EH (cell line): ENCODE measurements at places on chromosomes 1 and 21.
A peak's percentile ranks its signal among the peaks of the same experiment; 100 is the strongest.

DNA sequence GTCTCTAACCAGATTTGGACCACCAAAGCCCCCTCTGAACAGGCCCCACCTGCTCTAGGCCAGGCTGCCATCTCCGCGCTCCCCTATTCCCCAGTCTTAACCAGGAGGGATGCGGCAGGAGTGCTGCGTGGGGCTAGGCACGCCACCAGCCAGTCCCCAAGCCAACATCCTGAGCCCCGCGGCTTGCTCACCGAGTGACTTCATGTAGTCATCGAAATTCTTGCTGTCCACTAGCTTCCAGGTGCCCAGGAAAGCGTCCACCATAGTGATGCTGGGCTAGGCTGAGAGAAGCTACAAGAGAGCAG lies 173 bp downstream of the FABP3 start:
- DNase-seq = no peak

DNA sequence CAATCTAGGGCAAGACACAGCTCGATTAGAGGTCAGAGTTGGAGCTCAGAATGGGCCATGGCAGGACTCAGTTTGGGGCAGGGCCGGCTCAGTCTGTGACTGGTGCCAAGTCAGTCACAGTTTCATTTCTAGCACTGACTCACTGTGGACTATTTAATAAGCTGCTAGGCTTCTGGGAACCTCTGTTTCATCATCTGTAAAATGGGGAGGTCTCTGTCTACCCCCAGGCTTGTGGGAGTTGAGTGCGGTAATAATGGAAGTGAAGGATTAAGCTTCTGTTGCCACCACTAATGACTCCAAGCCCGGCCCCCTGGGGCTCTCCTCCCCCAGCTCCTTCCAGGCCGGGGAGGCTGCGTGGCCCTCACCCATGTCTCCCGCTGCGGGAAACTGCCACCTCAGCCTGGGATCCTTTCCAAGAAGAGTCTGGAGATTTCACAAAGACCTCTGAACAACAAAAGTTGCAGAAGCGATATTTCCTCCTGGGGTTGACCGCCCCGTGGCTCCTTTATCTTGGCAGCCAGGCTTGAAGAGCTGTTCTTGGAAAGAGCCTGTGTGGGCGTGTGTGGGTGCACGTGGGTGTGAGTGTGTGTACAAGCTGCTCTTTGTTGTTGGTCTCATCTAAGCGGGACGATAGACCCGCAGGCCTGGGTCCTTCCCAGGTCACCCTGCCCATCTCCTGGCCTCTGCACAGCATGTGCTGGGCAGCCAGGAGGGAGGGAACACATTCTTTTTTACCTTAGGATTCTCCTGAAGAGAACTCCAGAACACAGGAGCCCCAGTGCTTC lies 29.1 kb downstream of the KNCN start:
- DNase-seq = peak; percentile 80

DNA sequence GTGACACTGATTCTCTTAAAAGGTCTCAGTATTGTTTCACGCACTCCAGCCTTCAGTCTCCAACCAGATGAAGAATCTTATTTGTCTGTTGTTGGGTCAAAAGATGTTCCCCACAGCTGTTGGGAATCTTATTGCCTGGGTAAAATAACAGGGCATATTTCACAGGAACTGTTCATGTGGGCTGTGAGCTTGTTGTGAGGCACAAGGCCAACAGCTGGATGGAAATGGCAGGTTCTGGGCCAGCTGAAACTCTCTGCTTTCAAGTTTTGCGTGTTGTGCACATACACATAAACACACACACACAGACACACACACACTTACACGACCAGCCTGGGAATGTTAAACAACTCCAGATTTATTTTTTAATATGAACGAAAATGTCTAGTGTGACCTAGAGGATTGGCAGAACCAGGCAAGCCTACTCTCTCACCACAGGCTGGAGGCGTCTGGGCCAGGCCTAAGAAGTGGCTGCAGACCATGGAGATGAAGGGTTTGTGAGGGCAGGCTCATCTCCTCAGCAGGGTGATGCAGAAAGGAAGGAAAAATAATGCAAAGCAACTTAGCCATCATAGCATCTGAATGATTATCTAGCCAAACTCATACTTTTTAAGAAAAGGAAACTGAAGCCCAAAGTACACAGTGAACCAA lies 357.0 kb downstream of the TTLL7 start:
- DNase-seq = no peak

- no peak for DNase-seq
Observed at GRCh38 chr1:229839800-229840199, 213.8 kb downstream of the URB2 start.

DNA sequence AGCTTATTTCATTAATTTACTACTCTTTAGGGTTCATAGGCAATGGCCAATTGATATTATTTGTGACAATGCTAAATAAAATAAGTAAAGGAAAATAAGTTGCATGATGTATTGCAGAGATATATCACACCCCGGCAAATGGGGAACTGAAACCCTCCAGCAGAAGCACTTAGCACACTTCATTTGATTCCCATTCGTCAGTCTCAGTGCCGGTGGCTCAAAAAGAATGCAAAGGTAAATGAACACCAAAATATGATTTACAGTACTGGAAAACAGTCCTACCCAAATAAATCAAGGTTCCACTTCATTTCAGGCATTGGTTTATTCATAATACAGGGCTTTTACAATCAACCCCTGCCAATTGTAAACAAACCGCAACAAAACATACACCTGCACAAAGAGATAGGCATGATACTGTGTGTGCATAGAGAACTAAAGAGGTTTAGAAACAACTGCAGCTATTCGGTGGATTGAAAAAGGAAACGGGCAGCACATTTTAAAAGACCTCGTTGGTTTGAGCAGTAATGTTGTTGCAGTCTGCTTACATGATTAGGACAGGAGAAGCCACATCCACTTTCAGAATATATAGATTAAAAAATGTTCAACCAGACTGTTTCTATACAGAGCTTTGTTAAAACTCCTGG lies 1019.2 kb downstream of the TTLL7 start:
- DNase-seq = no peak

- DNase-seq = peak; percentile 73
Observed at GRCh38 chr1:207284209-207284897, 37.1 kb upstream of the CD55 start.

DNA sequence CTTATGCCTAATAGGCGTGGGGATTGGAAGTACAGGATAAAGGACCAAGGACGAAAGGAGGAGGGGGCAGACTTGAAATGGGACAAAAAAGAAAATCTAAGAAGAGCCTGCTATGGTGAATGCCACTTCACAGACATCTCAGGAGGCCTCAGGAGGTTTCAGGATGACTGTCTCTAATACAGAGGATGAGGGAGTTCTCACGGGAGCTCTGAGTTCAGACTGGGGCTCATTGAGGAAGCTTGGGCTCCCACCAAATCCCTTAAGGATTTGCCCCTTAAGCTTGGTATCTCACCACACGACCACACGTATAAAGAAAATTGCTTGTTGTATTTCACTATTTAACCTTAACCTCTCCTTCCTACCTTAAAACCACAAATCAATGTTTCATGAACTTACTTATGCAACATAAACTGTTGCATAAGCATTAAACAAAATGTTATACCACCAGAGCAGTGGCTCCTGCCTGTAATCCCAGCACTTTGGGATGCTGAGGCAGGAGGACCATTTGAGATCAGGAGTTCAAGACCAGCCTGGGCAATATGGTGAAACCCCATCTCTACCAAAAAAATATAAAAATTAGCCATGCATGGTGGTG lies 12.4 kb downstream of the SLC30A1 start:
- DNase-seq = no peak

DNA sequence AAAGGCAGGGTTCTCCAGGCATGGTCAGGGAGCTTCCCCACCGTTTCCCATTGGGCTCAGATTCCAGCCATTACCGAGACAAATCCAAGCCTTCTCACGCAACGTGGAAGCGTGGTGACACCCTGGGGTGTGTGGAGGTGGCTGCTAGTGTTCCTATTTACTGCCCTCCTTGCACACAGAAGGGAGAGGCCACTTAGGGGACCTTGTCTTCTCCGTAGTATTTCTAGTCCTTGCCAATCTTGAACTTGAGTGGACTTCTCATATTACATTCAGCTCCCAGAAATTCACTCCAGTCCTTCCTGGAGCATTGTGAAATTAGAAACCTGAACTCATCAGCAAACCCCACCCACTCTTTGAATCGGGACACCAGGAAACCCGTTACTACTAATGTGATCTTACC lies 131.6 kb downstream of the AJAP1 start:
- DNase-seq = peak; percentile 19

- no peak for DNase-seq
Observed at GRCh38 chr1:215776336-215776735, 209.2 kb downstream of the KCTD3 start.

DNA sequence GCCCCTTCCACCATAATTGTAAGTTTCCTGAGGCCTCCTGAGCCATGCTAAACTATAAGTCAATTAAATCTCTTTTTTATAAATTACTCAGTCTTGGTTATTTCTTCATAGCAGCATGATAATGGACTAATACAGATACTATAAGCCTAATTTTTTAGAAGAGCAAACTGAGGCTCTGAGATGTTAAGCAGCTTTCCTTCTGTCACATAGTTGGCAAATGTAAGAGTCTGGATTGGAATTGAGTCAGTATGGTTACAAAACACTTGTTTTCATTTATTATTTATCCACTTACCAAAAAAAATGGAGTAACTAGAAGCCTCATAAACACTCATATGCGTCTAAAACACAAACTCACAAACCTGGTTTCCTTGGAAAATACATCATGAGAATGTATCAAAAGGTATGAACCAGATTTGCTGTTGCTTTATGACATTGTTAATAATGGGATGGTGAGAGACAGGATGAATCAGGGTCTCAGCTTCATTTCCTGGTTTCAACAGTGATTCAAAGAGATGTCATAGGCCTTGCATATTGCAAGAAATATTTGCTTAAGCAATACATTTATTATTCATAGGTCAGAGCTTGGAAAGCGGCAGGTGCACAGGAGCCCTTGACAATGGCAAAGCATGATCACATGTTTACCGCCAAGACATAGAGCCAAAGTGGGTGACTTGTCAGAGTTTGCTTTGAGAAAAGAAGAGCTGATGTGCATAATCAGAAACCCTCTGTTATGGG lies 221.5 kb downstream of the GRIK1 start:
- DNase-seq = peak; percentile 0

- peak; percentile 85 for DNase-seq
Observed at GRCh38 chr21:32382108-32382644, 10.6 kb downstream of the URB1 start.

DNA sequence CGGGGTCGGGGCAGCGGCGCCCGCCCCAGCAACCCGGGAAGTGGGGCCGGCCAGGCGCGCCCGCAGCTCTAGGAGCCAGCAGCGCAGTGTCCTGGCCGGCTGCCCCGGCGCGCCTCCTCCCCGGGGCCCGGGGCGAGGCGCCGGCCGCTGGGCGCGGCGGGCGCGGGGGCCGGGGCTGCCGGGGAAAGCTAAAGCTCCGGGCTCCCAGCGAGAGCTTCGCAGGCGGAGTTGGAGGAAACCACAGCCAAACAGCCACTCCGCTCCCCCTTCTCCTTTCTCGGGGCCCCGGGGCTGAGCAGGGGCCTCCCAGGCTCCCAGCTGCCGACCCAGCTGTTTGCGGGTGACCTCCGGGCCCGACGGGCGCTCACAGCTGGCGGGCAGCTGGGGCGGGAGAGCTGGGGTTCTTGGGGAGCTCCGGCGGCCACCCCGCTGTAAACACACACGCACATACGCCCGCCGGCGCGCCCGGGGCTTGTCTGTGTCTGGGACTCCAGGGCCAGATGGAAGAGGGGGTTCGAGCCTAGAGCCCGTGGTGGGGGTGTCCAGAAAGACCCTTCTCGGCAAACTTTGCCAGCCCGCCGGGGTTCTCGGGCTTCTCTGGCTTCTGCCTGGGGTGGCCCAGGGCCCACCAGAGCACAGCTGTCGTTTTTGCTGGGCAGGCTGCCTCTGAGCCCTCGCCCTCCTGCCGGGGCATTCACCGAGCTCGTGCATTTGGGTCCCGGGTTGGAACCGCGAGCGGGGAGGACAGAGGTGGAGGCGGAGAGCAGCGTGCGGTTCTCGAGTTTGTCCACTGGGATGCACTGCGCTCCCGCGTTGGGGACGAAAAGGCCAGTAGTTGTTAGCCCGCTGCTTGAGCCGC lies 1.5 kb downstream of the AJAP1 start:
- peak; percentile 84 for DNase-seq

GRCh38 chr1:55937840-55938375 lies 641.5 kb downstream of the PLPP3 start:
- DNase-seq = no peak

- no peak for DNase-seq
Observed at GRCh38 chr1:156660752-156661112, 16.5 kb downstream of the NES start.

DNA sequence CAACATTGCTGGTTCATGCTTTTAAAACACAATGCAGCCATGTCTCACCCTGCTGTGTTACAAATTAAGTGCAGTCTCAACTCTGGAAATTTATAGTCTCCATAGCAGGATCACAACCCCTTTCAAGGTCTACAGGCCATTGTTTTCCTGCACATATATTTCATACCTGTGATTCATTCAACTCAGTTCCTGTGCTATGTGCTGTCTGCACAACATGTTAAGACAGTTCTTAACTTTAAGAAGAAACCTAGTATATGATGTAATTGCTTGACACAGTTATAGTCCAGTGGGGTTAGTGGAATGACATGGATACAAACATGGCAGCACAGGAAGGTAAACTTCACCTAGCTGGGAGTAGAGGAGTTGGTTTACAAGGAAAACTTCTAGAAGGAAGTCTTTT lies 106.4 kb downstream of the IFI44 start:
- no peak for DNase-seq

- DNase-seq = peak; percentile 72
Observed at GRCh38 chr1:23169727-23170335, 1.2 kb upstream of the LUZP1 start.

GRCh38 chr1:36023098-36023769 lies 60.7 kb upstream of the TEKT2 start:
- no peak for DNase-seq

DNA sequence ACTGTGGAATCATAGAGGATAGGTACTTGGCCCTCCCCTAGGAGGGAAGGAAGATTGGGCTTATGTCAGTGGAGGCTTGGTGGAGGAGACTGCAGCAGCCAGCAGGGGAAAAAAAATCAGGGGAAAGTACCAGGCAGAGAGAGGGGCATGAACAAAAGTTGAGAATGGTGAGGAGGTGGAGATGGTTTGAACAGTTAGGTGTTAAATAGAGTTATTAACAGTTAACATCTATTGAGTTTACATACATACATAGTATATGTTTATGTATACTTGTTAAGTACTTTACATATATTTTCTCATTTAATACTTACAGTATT lies 136.5 kb upstream of the HNRNPU start:
- DNase-seq = no peak

DNA sequence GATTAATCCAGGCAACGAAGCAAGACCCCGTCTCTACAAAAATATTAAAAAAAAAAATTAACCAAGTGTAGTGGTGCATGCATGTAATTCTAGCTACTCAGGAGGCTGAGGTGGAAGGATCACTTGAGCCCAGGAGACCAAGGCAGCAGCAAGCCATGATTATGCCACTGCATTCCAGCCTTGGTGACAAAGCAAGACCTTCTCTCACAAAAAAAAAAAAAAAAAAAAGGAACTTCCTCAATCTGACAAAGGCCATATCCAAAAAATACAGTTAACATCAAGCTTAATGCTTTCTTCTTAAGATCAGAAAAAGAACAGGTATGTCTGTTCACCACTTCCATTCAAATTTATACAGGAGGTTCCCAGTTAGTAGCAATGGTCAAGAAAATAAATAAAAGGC lies 54.4 kb downstream of the EVI5 start:
- no peak for DNase-seq

- DNase-seq = peak; percentile 16
Observed at GRCh38 chr21:26709090-26709489, 136.0 kb upstream of the CYYR1 start.
